ENCODE measurements at places on chromosomes 2 and 18. TPM values are rescaled to one million over a fixed set of nuclear protein-coding genes. Genes with fewer than 3 reads are reported as not detected.

- no peak for DNase-seq
Observed at GRCh38 chr2:205323929-205324328, 358.4 kb upstream of the NRP2 start.

The MEIS1 gene
- total RNA-seq, result 80.4 TPM

GRCh38 chr18:71116535-71116934 is 827.7 kb downstream of the SOCS6 start:
- DNase-seq, result no peak

The MTA3 gene
- total RNA-seq, result 55.8 TPM

- no peak for DNase-seq
Observed at GRCh38 chr2:200863782-200864175, 679 bp downstream of the CLK1 start.

DNA sequence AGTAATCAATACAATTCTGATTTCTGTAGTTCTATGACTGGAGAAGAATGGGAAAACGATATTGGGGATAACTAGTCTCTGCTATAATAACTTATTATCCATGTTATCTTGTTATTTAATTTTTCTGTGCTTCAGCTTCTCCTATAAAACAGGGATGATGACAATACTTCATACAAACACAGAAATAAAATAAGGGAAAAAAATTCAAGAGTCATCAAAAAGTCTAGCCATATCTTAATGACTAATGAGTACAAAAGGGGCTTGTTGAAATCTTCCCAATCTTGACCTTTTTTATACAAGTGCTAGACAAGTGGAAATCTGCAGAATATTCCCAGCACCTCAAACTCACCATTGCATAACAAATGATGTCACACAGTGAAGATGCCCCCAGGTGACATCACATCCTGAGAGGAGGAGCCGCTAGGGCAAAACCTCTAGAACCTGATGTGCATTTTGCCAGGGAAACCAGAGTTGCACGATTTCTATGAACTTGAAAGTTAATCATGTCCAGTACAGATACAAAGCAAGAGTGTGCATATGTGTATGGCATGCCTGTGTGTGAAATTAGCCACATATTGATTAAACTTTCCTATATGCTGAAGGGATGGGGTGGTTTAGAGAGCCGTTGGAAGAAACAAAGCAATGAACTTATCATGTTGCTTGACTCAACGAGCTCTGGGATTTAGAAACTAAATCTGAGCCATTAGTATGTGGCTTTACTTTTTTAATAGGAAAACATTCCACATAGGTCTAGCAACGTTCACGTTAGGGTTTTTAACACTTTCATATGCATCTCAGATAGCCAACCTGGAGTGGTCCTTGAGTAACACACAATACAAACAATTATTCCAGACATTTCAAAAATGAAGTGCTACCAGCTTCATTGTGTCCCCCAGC is 278.9 kb downstream of the SLC4A3 start:
- no peak for DNase-seq

- no peak for DNase-seq
Observed at GRCh38 chr2:182167882-182168281, 182.2 kb downstream of the PPP1R1C start.

DNA sequence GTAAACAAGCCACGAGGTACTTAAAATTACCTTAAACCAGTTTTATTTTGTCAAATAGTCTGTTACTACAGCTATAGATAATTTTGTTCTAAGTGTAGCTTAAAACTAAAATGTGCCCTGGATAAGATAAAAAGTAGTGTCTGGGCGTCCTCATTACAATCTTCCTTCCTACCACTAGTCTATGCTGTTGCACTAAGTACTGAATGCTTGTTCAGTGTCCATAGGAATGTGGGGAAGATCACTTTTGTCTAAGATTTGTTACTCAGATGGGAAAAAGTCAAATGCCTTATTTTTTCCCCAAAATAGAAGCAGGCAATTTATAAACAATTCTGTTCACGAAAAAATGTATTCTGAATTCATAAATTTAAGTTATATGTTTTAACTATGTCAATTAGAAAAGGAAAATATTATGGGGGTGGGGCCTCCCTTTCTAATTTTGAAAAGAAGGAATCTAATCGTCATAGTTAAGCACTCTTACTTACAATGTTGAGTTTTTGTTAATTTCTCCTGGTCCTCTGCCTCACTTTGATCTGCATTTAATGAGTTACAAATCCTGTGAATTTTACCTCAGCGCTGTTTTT is 140.4 kb upstream of the VRK2 start:
- DNase-seq, result no peak

- DNase-seq, result no peak
Observed at GRCh38 chr2:138572318-138572717, 70.7 kb downstream of the SPOPL start.

- no peak for DNase-seq
Observed at GRCh38 chr2:36416370-36417165, 61.0 kb downstream of the CRIM1 start.

DNA sequence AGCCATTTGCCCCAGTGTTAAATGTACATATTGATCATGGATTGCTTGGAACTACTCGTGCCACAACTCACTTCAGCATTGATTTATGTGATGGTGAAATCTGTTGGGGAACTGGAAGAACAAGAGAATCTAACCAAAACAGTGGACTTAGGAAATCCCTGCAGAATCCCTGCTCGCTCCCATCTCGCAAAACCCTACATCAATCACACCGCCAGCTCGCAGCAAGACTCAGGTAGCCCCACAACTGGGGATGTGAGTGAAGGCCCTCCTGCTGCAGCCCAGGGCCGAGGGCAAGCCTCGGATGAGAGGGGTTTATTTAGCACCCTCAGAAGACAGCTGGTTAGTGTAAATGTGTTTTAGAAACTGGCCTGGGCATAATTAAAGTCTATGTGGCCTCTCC is 171.6 kb downstream of the ANAPC1 start:
- DNase-seq, result no peak

GRCh38 chr2:143679617-143680016 is 550.4 kb downstream of the ARHGAP15 start:
- no peak for DNase-seq

The CXCR1 gene
- 0.27 TPM for total RNA-seq

- no peak for DNase-seq
Observed at GRCh38 chr2:18402-19271, 27.7 kb downstream of the FAM110C start.

GRCh38 chr2:203804070-203804469 is 63.5 kb upstream of the CTLA4 start:
- no peak for DNase-seq

DNA sequence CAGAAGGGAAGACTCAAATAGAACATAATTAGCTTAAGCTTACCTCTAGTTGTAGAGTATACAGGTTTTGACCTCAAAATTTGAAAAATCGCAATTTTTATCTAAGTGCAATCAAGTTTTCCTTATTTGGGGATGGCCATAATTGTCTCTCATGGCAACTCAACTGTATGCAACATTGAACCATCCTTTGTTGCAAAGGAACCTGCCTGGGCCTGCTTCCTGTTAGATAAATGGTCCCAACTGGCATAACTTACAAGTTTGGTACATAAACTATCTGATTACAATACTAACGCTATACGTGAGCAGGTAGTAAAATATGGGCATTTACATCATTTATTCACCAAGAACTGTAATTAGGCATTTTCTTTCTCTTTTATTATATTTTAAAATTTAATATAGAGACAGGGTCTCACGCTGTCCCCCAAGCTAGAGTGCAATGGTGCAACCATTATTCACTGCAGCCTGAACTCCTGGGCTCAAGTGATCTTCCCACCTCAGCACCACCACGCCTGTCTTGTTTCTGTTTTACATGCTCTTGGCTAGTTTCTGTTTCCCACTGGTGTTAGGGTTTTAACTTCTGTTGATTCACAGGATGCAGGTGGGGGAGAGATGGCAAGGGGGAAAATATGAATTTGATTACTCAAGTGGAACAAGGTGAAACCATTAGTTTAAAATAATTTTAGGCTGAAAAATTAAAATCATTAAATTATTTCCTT is 55.3 kb upstream of the B3GNT2 start:
- DNase-seq, result no peak
